ENCODE measurements at places on chromosomes 11 and 22.

DNA sequence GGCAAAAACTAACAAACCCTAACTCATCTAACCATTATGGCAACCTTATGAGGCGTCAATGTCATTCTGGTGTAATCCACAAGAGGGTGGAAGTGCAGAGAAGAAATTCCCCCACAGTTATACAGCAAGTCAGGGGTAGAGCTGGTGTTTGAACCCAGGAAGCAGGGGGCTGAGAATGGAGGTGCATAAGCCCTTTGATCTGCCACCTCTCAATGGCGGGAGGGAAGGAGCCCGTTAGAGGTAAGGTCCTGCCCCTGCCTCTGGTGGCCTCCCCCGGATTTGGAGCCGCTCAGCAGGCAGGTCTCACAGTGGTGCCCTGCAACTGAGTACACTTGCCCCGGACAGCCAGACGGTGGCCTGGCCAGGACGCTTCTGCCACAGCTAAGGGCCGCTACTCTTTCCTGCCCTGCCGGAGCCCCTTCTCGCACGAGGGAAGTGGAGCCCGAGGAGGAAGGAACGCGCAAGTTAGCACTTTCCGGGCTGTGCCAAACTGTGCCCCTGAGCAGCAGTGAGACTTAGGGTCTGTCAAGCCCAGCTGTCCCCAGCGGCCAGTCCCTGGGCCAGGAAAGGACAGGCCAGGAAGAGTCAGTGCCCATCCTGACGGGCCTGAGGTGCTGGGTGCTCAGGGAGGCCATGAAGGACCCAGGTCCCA lies 1.1 kb downstream of the FXYD2 start:
- H3K27me3 ChIP-seq: no peaks in the 10 kb centered on the region
- H3K4me1 ChIP-seq: peaks cover 86% of the 10 kb centered on the region
- H3K36me3 ChIP-seq: peaks cover 57% of the 10 kb centered on the region
- DNase-seq: peak; percentile 88
- H3K4me3 ChIP-seq: peak overlapping the region; percentile 53
- peak overlapping the region; percentile 97 for H3K27ac ChIP-seq

DNA sequence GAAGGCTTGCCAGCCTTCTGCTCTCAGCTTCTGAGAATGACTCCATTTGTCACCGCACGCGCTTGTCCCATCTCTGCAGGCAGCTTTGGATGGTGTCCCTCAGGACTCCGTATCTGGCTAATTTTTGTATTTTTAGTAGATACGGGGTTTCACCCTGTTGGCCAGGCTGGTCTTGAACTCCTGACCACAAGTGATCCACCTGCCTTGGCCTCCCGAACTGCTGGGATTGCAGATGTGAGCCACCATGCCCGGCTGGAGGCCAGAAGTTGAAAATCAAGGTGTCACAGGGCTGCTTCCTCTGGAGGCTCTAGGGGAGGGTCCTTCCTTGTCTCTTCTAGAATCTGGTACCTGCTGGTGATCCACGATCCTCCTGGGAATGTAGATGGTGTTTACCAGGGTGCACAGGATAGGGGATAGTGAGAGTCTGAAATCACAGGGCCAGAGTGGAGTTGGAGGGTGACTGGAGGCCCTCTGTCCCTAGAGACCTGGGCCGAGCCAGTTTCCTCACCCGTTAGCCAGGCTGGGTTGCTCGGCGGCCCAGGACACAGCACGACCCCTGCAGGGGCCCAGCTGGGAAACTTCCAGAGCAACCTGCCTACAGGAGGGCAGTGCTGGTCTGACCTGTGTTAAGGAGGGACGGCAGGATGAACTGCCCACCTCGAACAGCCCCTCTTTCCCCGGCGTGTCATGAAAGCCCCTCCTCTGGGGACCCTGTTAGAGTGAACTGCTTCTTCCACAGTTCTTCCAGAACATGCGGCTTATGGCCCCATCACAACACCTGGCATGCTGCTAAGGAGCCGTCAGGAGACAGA lies 48.9 kb upstream of the SHANK2 start:
- H3K27me3 ChIP-seq: no peaks in the 10 kb centered on the region
- no peak overlapping the region for H3K27ac ChIP-seq
- no peak overlapping the region for H3K4me3 ChIP-seq
- DNase-seq: no peak
- H3K4me1 ChIP-seq: no peaks in the 10 kb centered on the region

DNA sequence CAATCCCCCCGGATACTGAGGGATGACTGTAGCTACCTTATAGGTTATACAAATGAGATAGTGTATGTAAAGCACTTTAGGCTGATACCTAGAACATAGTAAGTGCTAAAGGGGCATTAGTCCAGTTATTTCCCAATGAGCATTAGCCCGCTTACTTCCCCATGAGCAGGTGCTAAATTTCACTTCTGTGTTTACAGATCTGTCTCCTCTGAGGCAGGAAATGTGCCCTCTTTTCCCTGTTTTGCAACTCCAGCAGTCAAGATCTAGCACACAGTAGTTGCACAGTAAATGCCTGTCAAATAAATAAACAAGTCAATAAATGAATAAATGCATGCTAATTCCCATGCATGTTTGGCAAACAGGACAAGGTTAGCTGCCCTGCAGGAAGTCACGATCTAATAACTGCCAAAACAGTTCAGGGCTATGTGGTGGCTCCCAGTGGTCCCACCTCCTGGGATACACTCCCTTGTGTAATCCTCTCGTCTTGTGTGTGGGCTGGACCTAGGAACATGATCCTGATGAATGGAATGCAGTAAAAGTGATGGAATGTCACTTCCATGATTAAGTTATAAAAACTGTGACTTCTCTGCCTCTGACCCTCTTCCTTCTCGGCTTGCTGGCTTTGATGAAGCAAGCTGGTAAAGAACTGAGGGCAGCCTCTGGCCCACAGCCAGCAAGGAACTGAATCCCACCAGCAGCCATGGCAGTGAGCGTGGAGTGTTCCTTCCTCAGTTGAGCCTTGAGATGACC lies 459.0 kb downstream of the SOX6 start:
- H3K4me3 ChIP-seq: no peak overlapping the region
- H3K27me3 ChIP-seq: peaks cover 4% of the 10 kb centered on the region
- no peak for DNase-seq
- no peaks in the 10 kb centered on the region for H3K36me3 ChIP-seq
- H3K4me1 ChIP-seq: no peaks in the 10 kb centered on the region

DNA sequence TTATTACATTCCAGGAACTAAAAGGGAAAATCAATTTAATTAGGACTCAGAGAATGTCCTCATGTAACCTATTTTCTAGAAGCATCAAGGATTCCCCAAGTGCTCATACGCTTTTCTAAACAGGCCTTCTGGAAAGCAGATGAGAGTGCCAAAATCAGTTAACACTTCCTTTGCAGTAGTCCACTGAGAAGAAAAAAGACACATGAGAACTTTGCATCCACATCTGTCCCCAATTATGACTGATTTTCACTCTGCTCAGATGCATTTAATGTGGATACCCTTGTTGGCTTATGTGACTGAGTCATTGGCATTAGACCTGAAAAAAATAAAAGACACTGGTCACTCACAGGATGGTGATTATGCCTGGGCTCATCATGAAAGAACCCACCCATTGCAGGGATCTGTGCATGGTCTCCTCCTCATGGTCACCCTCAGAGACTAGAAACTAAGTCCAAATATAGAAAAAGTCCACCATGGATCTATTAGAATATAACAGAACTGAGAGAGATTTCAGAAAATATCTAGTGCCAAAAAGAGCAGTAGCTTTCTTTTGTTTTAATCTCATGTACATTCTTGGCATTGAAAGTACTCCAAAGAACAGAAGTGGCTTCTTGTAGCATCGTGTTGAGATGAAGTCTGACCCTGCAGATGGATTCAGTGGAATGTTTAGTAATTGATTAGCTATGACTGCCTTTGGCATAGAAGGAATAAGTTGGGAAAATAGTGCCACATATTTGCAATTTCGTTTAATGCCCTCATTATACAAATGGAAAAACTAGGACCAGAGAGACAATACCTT lies 48.8 kb upstream of the FIBIN start:
- no peaks in the 10 kb centered on the region for H3K27me3 ChIP-seq
- H3K4me1 ChIP-seq: no peaks in the 10 kb centered on the region
- no peak overlapping the region for H3K27ac ChIP-seq
- no peaks in the 10 kb centered on the region for H3K36me3 ChIP-seq
- no peak for DNase-seq
- no peak overlapping the region for H3K4me3 ChIP-seq

DNA sequence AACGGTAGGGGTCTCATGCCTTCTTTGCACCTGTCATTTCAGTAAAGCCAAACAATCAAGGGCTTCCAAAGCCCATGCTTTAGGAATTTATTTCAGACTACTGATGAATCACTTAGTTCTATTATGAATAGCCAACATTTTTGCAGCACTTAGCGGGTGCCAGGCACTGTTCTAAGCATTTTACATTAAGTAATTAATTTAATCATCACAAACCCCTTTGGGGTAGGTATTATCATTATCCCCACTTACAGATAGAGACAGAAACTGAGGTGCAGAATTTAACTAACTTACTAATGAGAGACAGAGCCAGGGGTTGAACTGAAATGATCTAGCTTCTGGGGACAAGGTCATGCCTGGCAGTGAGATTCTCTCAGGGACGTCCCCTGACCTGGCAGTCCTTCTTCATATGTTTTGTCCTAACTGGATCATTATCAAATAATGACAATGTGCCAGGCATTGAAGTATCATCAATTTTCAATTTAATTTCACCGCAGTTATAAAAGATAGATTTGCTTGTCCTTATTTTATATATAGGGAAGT lies 31.7 kb upstream of the NAV2 start:
- DNase-seq: no peak
- H3K27me3 ChIP-seq: peaks cover 7% of the 10 kb centered on the region
- no peak overlapping the region for H3K27ac ChIP-seq
- no peak overlapping the region for H3K4me3 ChIP-seq

GRCh38 chr22:34102633-34103032 lies 182.4 kb upstream of the LARGE1 start:
- H3K4me3 ChIP-seq: no peak overlapping the region
- H3K36me3 ChIP-seq: no peaks in the 10 kb centered on the region
- no peaks in the 10 kb centered on the region for H3K4me1 ChIP-seq
- DNase-seq: no peak

GRCh38 chr22:26302726-26303125 lies 126.3 kb upstream of the ASPHD2 start:
- H3K36me3 ChIP-seq: no peaks in the 10 kb centered on the region
- H3K4me1 ChIP-seq: no peaks in the 10 kb centered on the region
- no peak overlapping the region for H3K27ac ChIP-seq

- no peak overlapping the region for H3K27ac ChIP-seq
- no peak overlapping the region for H3K4me3 ChIP-seq
Observed at GRCh38 chr11:93100211-93100610, 97.6 kb downstream of the SLC36A4 start.

- no peaks in the 10 kb centered on the region for H3K36me3 ChIP-seq
- no peaks in the 10 kb centered on the region for H3K4me1 ChIP-seq
Observed at GRCh38 chr11:109851780-109852390, 241.3 kb upstream of the ZC3H12C start.

DNA sequence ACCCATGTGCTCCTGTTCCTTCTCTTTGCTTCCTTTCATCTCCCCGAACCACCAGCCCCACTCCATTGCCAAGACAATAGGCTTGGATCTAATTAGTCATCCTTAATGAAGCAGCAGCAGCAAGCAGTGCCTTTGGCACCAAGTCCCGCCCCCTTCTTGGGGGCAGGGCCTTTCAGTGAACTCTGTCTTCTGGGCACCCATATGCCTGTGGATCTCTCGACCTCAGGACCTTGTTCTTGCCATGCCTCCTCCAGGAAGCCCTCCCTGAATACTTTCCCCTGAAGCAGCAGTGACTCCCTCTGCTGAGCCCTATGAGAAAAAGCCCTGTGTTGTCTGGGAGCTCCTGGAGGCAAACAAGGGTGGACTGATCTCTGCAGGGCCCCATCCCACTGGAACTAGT lies 32.1 kb downstream of the ARHGEF17 start:
- no peaks in the 10 kb centered on the region for H3K36me3 ChIP-seq
- H3K27me3 ChIP-seq: no peaks in the 10 kb centered on the region
- no peak overlapping the region for H3K27ac ChIP-seq

DNA sequence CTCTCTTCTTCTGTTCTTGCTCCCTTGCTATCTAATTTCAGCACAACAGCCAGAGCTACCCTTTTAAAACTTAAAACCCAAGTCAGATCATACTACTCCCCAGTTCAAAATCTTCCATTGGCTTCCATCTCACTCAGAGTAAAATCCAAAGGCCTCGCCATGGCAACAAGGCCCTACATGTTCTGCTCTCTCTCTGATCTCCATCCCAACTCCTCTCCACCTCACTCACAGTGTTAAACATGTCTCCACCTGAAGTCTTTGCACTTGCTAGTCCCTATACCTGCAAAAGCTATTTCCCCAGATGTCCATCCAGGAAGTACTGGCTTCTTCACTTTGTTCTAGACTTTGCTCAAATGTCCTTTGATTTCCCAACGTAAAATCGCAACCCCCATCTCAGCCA lies 3.0 kb upstream of the GRAP2 start:
- no peaks in the 10 kb centered on the region for H3K36me3 ChIP-seq
- H3K27ac ChIP-seq: peak overlapping the region; percentile 4
- DNase-seq: no peak
- H3K27me3 ChIP-seq: no peaks in the 10 kb centered on the region

DNA sequence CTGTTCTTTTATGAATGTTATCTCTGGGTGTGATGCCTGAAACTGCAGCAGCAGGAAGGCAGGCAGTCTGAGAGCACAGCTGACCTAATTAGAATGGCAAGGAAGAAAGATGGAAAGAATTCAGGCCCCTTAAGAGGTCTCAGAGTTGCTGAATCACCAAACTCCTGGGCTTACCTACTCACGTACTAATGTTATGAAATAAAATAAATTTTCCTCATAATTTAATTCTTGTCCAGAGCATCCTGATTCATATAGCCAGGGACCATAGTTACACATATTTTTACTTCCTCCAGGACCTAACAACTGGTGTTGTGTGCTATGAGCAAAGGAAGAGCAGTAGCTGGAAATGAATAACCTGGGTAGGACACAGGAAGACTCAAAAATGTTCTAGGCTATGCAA lies 41.9 kb downstream of the SNX19 start:
- no peak overlapping the region for H3K27ac ChIP-seq
- peaks cover 84% of the 10 kb centered on the region for H3K36me3 ChIP-seq
- no peak overlapping the region for H3K4me3 ChIP-seq
- H3K27me3 ChIP-seq: no peaks in the 10 kb centered on the region
- H3K4me1 ChIP-seq: no peaks in the 10 kb centered on the region

DNA sequence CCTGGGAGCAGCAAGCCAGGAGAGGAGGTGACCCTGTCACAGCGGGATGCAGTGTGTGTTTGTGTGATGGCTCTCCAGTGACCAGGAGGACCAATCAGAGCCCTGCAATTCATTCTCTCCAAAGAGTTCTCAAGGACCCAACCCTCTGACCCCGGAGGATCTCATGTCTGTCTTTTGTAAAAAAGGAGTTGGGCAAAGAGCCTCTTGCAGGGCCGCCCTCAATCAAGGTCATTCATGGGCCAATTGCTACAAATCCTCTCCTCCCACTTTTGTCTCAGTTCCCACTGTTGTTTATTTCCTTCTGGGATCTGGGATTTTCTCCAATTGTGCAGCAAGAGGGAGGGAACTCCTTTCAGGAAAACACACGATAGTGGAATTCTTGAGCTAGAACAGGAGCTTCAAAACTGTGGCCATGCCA lies 4.0 kb downstream of the TECTA start:
- no peak overlapping the region for H3K27ac ChIP-seq
- H3K4me3 ChIP-seq: no peak overlapping the region
- H3K36me3 ChIP-seq: no peaks in the 10 kb centered on the region
- DNase-seq: no peak

- no peak overlapping the region for H3K4me3 ChIP-seq
- no peak for DNase-seq
- no peak overlapping the region for H3K27ac ChIP-seq
- peaks cover 11% of the 10 kb centered on the region for H3K27me3 ChIP-seq
Observed at GRCh38 chr11:111469200-111469599, 43.0 kb downstream of the BTG4 start.

GRCh38 chr11:71582309-71582895 lies at the start of gene KRTAP5-11:
Gene KRTAP5-11, minus strand, starts transcription at chr11:71582875. Its CDS starts 38 bp downstream, at chr11:71582837.
- no peak within 1 kb of the TSS for H3K27ac ChIP-seq
- peaks cover 4% of the 10 kb centered on the region for H3K4me1 ChIP-seq
- H3K4me3 ChIP-seq: no peak within 1 kb of the TSS
- H3K27me3 ChIP-seq: peaks cover 6% of the 10 kb centered on the region
- H3K36me3 ChIP-seq: no peaks in the 10 kb centered on the region
